ENCODE measurements at places on chromosomes 12 and 14. TPM values are rescaled to one million over a fixed set of nuclear protein-coding genes. Genes with fewer than 3 reads are reported as not detected.

DNA sequence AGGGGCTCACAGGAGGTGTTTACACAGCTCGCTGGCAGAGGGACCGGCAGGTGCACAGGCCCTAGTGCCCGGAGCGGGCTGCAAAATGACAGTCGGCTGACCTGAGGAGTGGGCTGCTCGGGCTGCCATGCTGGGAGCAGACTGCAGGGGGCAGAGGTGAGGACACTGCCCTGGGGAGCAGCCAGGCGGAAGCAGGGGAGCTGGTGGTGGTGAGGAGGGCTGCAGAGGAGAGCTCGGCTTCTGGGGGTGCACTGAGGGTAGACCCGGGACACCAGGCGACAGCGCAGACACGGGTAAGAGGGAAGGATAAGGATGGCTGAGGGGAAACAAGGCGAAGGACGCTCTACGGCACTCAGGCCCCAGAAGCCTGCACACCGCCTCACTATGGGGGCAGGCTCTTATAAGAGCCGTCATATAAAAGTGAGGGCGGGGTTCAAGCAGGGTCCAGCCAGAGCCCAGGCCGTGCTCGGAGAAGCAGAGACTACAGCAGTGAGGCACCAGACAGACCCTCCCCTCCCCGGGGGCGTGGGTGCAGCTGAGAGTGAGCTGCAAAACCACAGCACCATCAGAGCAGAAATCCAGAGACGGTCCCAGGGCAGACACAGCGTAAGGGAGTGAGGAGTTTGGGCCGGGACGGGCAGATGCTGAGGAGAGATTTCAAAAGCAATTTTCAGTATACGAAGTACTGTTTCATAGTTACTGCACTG lies 62.5 kb downstream of the CCDC88C start:
- no peak overlapping the region for H3K27ac ChIP-seq
- H3K4me1 ChIP-seq: no peaks in the 10 kb centered on the region
- no peak for DNase-seq
- H3K36me3 ChIP-seq: no peaks in the 10 kb centered on the region
- no peak overlapping the region for H3K4me3 ChIP-seq

DNA sequence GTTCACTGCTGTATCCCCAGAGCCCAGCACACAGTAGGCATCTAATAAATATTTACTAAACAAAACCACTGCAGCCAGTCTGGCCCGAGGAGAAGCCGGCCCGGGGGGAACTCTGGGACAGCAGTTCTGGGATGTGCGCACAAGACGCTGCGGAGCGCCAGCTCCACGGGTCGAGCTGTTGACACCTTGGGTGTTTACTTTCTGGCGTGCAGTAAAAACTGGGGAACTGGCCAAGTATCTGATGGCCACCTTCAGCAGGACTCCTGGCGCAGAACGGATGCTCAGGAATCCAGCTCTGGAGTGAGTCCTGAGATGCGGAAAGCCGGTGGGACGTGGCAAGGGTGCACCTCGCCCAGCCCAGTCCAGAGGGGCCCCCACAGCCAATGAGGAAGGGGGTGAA lies 65.6 kb downstream of the NCOR2 start:
- H3K4me1 ChIP-seq: peaks cover 45% of the 10 kb centered on the region
- no peak overlapping the region for H3K4me3 ChIP-seq
- DNase-seq: no peak
- H3K36me3 ChIP-seq: no peaks in the 10 kb centered on the region

DNA sequence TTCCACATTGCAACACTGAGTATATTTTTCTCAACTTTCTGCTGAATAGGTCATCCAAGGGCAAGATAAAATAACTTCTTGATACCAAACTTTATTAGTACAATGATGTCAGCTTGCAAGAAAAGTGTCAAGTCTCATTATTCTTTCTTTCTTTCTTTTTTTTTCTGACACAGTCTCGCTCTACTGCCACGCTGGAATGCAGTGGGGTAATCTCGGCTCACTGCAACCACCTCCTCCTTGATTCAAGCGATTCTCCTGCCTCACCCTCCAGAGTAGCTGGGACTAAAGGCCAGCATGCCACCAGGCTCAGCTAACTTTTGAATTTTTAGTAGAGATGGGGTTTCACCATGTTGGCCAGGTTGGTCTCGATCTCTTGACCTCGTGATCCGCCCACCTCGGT lies 523.4 kb downstream of the FSCB start:
- no peak overlapping the region for H3K27ac ChIP-seq
- no peaks in the 10 kb centered on the region for H3K27me3 ChIP-seq
- no peaks in the 10 kb centered on the region for H3K36me3 ChIP-seq
- no peak overlapping the region for H3K4me3 ChIP-seq

- no peak for DNase-seq
- H3K36me3 ChIP-seq: no peaks in the 10 kb centered on the region
- H3K27ac ChIP-seq: no peak overlapping the region
- H3K27me3 ChIP-seq: no peaks in the 10 kb centered on the region
- no peak overlapping the region for H3K4me3 ChIP-seq
Measured at GRCh38 chr12:65935906-65936901, 111.9 kb downstream of the HMGA2 start.

DNA sequence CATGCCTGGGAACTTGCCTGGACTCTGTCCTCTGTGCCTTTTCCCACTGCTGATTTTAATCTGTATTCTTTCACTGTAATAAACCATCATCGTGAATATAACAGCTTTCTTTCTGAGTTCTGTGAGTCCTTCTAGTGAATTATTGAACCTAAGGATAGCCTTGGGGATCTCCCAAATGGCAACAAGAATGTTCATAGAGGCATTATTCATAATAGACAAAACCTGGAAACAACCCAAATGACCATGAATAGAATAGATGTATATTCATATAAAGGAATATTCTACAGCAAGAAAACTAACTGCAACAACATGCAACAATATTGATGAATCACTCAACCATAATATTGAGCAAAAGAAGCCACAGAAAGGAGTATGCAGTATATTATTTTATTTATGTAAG lies 44.7 kb upstream of the CEP83 start:
- H3K4me3 ChIP-seq: no peak overlapping the region
- H3K27me3 ChIP-seq: no peaks in the 10 kb centered on the region
- DNase-seq: no peak

- DNase-seq: no peak
- H3K4me1 ChIP-seq: no peaks in the 10 kb centered on the region
Measured at GRCh38 chr12:119940897-119941296, 48.1 kb upstream of the BICDL1 start.

BMP4 gene
- 16.8 TPM for total RNA-seq

KRT79 gene
- total RNA-seq: not detected

SYCP3 gene
- total RNA-seq: not detected

COL2A1 gene
- not detected for total RNA-seq

GRCh38 chr12:3683670-3684069 lies 69.2 kb downstream of the CRACR2A start:
- no peaks in the 10 kb centered on the region for H3K36me3 ChIP-seq
- no peaks in the 10 kb centered on the region for H3K4me1 ChIP-seq
- no peak overlapping the region for H3K27ac ChIP-seq

MYO1H gene
- total RNA-seq: not detected

GRCh38 chr14:38547961-38548490 lies 292.1 kb upstream of the CLEC14A start:
- H3K4me1 ChIP-seq: no peaks in the 10 kb centered on the region
- no peaks in the 10 kb centered on the region for H3K36me3 ChIP-seq
- no peaks in the 10 kb centered on the region for H3K27me3 ChIP-seq
- no peak overlapping the region for H3K27ac ChIP-seq
- DNase-seq: no peak
- H3K4me3 ChIP-seq: no peak overlapping the region

RNASE7 gene
- total RNA-seq: not detected

PIWIL1 gene
- total RNA-seq: not detected

DNA sequence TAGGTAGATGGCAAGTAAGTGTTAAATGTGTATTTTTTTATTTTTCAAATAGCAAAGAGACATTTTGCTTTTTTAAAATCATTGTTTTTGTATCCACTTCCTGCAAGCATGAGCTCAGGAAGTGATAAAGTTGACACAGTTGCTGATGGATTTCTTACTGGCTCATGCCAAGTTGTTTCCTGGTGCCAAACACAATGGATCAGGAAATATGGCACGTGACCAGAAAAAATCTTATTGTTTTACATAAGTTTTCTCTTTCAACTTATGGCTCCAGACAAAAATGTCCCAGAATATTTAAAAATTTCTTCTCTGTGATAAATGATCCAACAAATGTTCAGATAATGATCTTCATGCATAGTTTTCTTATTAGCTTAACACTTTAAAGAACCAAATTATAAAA lies 1279.1 kb upstream of the FLRT2 start:
- no peaks in the 10 kb centered on the region for H3K4me1 ChIP-seq
- no peak for DNase-seq
- H3K4me3 ChIP-seq: no peak overlapping the region
- H3K27me3 ChIP-seq: no peaks in the 10 kb centered on the region
- H3K36me3 ChIP-seq: no peaks in the 10 kb centered on the region
- H3K27ac ChIP-seq: no peak overlapping the region

GRCh38 chr14:93969082-93969828 lies 7.1 kb downstream of the ASB2 start:
- H3K27me3 ChIP-seq: no peaks in the 10 kb centered on the region
- no peaks in the 10 kb centered on the region for H3K36me3 ChIP-seq
- DNase-seq: no peak
- H3K27ac ChIP-seq: peak overlapping the region; percentile 26

Data from uterus (tissue), 4 donors.